Colonic mucosa (tissue), 4 donors: ENCODE measurements at places on chromosomes 6 and 20. TPM values are rescaled to one million over a fixed set of nuclear protein-coding genes. Genes with fewer than 3 reads are reported as not detected.

The HRH3 gene
- not detected for total RNA-seq

The TBX18 gene
- total RNA-seq: 0.35 TPM

The TAGAP gene
- total RNA-seq: 1.1 TPM

The FHL5 gene
- total RNA-seq: 1.8 TPM

The VNN1 gene
- 6.4 TPM for total RNA-seq

The CST3 gene
- 666 TPM for total RNA-seq

The ARFGEF3 gene
- 23.8 TPM for total RNA-seq

The ECHDC1 gene
- 56.1 TPM for total RNA-seq

The GRIK2 gene
- 0.72 TPM for total RNA-seq

The CCM2L gene
- total RNA-seq: 1.1 TPM

DNA sequence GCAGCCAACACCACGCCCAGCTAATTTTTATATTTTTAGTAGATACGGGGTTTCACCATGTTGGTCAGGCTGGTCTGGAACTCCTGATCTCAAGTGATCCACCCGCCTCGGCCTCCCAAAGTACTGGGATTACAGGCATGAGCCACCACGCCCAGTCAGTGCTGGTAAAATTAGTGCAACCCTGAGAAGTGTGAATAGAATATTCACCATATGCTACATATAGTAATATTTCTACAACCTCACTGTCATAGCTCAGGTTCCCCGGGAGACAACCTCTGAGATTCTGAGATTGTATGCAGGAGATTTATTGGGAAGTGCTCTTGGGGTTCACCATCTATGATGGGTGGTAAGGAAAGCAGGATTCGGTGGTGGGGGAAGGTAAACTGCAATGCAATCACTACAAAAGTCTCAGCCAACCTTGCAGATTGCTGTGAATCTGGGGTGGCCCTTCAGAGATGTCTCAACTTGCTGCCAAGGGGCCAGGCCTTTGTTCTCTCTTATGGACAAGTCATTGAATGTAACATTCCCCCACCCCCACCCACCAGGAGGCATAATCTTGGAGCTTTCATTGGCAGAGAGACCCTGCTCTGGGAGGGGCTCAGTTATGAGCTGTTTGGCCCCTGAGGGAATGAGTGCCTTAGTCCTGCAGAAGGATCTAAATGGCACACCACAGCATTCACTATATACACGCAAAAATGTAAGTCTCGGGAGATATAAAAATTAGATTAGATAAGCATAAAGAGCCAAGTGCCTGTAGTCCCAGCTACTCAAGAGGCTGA lies 34.0 kb upstream of the SEC63 start:
- DNase-seq: no peak

GRCh38 chr6:1363729-1364572 lies 25.4 kb upstream of the FOXF2 start:
- no peak for DNase-seq

DNA sequence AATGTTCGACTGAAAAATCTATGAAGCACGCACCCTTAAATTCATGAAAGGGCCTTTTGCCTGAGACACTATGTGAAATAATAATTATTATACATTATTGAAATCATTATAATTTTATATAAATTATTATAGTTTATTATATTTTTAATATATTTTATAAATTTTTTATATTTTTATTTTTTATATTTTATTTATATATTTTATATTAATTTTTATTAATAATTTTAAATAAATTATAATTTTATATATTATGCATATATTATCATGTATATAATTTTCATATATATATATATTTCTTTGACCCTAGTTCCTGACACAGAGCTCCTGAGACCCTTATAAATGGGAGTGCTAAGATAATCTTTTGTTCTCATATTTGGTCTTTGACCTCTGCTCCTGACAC lies 13.5 kb downstream of the NCR2 start:
- DNase-seq: no peak

- no peak for DNase-seq
These were observed 143.7 kb downstream of the SYNDIG1 start for GRCh38 chr20:24612799-24613775.

DNA sequence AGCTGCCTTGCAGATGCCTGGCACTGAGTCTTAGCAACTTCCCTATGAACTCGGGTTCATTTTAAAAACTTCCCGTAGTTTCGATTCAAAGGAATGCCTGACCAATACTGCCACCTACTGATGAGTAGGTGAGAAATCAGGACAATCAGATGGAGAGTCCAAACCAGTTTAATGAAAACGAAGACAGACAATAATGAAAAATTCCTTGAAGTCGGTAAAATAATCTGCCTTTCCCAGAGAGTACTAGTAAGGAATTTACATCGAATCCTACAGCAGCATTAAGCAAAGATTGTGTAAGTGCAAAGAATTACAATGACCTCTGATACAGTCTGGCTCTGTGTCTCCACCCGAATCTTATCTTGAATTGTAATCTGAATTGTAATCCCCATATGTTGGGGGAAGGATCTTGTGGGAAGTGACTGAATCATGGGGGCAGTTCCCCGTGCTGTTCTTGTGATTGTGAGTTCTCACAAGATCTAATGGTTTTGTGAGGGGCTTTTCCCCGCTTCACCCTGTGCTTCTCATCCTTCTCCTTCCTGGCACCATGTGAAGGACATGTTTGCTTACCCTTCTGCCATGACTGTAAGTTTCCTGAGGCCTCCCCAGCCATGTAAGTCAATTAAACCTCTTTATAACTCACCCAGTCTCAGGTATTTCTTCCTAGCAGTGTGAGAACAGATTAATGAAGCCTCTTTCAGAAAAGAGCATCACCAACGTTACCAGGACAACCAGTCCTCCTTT lies 134.4 kb downstream of the ARHGAP18 start:
- DNase-seq: no peak

- DNase-seq: no peak
These were observed 4.1 kb downstream of the SH3BGRL2 start for GRCh38 chr6:79635232-79635543.

DNA sequence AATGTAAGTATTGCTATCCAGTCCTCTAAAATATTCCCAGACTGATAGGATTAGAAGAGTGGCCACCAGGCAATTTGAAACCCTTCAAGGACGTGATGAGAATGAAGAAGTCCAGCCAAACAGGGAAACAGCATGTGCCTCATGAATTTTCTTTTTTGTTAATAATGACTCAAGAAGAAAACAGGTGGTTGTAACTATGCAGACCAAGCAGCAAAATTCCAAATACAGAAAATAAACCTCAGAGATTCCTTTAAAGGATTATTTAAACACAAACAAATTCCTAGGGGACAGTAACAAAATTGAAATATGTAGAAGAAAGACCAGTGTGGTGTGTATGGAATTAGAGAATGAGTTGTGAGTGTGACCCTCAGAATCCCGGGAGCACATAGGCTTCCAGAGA lies 239.2 kb downstream of the KCNQ5 start:
- DNase-seq: no peak

GRCh38 chr6:16903470-16903869 lies 142.2 kb upstream of the ATXN1 start:
- DNase-seq: no peak

GRCh38 chr6:125797886-125798444 lies 7.2 kb downstream of the NCOA7 start:
- no peak for DNase-seq

DNA sequence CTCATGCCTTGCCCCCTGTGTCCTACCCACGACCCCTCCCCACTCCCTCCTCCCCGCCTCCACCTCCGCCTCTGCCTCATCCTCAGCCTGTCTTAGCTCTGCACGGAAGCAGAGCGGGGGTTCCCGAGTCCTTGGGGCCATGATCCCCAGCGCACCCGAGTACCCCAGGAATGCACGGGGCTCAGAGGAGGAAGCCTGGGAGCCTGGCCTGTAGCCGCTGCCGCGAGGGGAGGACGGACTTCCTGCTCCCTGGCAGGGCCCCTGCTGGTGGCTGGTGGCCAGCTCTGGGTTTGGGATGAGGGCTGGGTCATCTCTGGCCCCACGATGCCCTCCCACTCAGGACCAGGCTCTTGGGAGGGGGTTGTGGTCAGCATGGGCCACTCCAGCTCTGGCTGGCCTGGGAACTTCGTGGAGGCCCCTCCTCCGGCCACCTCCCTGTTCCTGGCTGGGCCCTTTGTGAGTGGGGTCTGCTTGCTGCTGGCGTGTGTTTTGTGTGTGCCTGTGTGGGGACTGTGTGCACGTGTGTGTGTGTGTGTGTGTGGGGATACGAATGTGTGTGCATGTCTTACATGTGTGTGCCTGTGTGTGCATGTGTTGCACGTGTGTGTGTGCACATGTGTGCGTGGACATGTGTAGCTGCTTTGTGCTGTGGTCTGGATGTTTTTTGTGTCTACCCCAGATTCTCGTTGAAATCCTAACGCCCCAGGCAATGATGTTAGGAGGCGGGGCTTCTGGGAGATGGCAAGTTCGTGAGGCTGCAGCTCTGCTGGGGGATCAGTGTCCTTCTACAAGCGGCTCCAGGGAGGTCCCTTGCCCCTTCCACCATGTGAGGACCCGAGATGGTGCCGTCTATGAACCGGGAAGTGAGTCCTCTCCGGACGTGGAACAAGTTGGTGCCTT lies 1.3 kb upstream of the RBBP8NL start:
- no peak for DNase-seq

DNA sequence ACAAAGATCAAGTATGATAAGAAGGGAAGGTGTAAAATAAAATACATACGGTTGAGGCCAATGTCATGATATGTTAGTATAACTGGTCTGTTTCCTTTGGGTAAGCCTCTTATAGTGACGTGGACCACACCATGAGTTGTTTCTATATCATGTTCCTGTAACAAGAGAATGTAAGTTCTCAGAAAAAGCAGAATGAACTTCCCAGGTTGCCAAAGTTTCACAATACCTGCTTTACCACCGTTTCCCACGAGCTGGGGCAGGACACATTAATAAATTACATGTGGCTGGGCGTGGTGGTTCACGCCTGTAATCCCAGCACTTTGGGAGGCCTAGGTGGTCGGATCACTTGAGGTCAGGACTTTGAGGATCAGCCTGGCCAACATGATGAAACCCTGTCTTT lies 42.6 kb upstream of the SLA2 start:
- DNase-seq: no peak

GRCh38 chr6:116036885-116037284 lies 23.8 kb downstream of the FRK start:
- DNase-seq: no peak
